Bronchial epithelial cell (primary cell): ENCODE measurements at places on chromosomes 4 and X.

GRCh38 chr4:100075056-100075455, 115.2 kb downstream of the DDIT4L start:
- DNase-seq = no peak

- peak; percentile 30 for DNase-seq
These were observed 466.6 kb upstream of the PABPC4L start for GRCh38 chr4:134668237-134668636.

DNA sequence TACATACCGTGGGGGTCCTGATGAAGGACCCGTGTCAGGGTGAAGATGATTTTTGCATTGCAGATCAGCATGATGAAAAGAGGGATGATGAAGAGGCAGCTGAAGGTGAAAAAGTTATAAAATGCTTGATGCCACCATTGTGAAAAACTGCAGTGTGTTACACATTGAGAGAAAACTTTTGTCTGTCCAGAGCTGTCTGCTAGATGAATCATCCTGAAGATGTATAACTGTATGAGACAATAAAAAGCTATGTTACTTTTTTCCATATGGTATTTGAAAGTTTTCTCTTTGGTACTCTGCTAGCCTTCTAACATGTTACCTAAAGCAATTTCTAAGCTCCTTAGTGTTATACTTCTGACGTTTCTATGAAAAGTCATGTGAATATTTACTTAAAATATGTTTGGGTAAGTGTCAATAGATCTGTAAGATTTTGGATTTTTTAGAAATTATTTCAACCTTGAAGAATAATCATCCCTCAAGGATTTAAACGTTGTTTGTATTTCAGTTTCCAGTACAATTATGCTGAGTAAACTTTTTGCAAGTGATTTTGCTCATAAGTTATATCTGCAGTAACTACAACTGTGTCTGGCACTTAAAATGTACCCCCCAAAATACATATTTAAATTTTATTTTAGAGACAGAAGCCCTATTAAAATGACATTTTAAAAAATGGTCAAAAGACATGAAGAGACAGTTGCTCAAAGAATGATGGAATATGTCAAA, 9.5 kb downstream of the GNRHR start:
- peak; percentile 35 for DNase-seq

DNA sequence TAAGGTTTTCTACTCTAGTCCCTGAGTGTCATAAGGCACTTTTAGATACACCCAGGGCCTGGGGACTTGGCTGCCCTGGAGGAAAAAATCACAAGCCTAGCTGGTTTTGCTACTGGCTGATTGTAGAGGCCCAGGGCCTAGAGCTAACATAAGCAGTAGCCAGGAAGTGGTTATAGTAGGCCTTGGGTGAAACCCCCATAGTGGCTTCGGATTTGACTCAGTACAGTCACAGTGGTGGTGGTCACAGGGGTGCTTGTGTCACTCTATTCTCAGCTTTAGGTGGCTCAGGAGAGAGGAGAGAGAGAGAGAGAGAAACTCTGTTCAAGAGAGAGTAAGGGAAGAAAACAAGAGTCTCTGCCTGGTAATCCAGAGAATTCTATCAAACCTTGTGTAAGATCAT, 194.5 kb upstream of the EDA2R start:
- DNase-seq = no peak
